Activated CD4-positive, CD25-positive, alpha-beta regulatory T cell (primary cell): ENCODE measurements at places on chromosomes 12 and 14.

GRCh38 chr12:131097202-131098177 lies 143.8 kb downstream of the ADGRD1 start:
- DNase-seq = no peak

GRCh38 chr12:51751661-51752060 lies 96.9 kb downstream of the FIGNL2 start:
- DNase-seq = no peak

DNA sequence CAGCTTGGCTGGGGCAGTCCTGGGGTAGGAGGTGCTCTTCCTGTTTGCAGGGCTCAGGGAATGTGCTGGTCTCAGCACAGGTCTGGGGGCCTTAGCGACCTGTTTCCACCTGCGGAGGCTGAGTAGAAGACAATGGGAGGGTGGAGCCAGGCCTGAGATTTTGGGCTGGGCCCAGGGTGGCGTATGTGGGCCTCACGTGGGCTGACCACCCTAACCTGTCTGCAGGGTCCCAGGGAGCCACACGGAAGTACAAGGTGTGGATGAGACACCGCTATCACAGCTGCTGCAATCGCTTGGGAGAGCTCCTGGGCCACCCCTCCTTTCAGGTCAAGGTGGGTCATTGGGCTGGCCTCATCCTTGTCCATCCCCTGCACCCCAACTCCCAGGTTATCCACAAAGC lies 1.1 kb downstream of the NOC4L start:
- DNase-seq = no peak

DNA sequence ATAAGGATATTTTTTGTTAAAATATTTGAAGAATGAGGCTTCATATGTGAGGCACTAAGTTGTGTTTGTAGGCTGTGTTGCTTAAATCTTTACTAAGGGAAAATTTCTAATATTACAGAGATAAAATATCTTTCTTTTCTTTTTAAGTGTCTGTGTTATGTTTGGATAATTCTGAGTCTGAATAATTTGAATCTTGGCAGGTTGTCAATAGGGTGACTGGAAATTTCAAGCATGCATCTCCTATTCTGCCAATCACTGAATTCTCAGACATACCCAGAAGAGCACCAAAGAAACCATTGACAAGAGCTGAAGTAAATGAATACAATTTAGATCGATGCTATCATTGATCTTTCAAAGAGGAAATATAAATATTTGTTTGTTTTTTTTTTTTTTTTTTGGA lies 29.4 kb downstream of the TMPO start:
- no peak for DNase-seq

- no peak for DNase-seq
Measured at GRCh38 chr14:93171376-93171775, 13.3 kb downstream of the MOAP1 start.

GRCh38 chr12:27431185-27431584 lies 15.4 kb upstream of the SMCO2 start:
- DNase-seq = no peak

DNA sequence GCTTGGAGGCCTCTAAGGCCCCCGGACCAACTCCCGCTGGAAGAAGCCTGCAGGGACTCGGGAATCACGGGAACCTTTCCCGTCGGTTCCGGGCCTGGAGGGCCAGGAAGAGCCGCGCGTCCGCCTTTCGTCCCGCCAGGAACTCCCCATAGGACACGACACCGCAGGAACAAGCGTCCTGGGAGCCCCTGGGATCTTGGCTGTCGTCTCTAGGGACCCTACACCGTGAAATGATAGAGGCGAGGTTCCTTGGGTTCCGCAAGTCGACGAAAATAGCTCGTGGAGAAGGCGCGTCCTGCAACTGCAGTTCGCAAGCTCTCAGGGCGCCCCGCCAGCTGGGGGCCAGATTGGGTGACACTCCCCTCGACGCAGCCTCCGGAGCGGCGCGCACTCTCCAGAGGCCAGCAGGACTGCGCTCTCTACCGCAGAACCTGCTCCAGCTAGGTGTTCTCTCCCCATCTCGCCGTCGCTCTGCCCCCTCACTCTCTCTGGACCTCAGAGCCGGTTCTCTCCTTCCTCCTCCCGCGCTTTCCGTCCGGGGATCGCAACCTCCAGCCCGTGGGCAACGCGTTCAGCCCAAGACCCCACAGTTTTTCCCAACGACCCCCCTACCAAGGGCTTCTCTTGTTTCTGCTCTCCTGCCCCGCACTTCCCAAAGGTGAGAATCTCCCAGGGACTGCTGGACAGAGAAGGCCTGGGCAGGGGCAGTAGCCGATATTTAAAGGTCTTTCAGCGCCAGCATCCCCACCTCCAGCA lies 776 bp downstream of the BMP4 start:
- DNase-seq = no peak

DNA sequence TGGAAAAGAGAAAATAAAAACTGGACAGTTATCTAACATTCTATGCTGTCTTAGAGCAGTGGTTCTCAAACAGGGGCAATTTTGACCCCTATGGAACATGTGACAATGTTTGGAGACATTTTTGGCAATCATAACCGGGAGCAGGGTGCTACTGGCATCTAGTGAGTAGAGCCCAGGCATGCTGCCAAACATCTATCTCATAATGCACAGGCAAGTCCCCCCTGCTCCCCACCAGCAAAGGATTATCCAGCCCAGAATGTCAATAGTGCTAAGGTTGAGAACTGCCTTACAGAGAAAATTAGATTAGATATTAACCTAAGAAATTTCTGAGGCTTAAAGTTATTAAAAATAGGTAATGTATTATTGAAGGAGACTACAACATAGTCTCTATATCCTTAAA lies 22.9 kb upstream of the CATSPERB start:
- no peak for DNase-seq
